Bronchial smooth muscle cell (primary cell): ENCODE measurements at places on chromosomes 6 and 20. TPM values are rescaled to one million over a fixed set of nuclear protein-coding genes. Genes with fewer than 3 reads are reported as not detected.

The HLA-C gene
- 61.2 and 189 TPM in 2 replicates for total RNA-seq

The TP53INP2 gene
- total RNA-seq = 2.0 and 3.6 TPM in 2 replicates

The SSTR4 gene
- total RNA-seq = not detected in 2 replicates

The KIAA0408 gene
- 0.34 and 1.4 TPM in 2 replicates for total RNA-seq

The BTNL2 gene
- total RNA-seq = not detected in 2 replicates

The ZNF831 gene
- under 0.01 TPM in 1 of 2 replicates, not detected in the other for total RNA-seq

The HRH3 gene
- not detected in 2 replicates for total RNA-seq

The NEDD9 gene
- 0.16 and 0.17 TPM in 2 replicates for total RNA-seq

The PHF10 gene
- 8.7 and 10.2 TPM in 2 replicates for total RNA-seq

The MDFI gene
- 0.26 TPM in 1 of 2 replicates, not detected in the other for total RNA-seq

The TGM6 gene
- not detected in 2 replicates for total RNA-seq

The TRMT6 gene
- total RNA-seq = 4.5 and 4.6 TPM in 2 replicates

The CFB gene
- total RNA-seq = 33.7 and 56.8 TPM in 2 replicates
